Activated CD8-positive, alpha-beta memory T cell treated with anti-CD3 and anti-CD28 coated beads, Interleukin-2, amount 10 ng/mL, durations not matched to agents 7 days and 5 days (primary cell): ENCODE measurements at places on chromosomes 1 and 21.

- no peak for DNase-seq
These were observed 2.2 kb downstream of the S100A2 start for GRCh38 chr1:153563483-153563901.

DNA sequence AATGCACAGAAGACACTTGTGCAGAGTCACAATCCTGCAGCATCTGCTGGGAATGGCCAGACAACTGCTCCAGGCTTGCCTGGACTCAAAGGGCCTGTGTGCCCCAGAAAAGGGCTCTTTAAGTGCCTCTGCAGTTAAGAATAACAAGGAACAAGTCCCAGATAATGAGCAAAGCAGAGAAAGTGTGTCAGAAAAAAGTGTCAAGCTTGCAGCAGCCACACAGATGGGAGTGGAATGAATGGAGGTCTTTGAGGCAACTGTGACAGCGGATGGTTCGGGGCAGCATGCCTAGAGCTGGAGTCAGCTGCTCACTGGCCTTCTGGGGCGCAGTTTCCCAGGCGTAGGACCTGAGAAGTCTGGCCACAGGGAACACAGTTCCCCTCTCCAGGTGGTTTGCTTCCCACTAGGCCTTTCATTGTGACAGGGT is 5.1 kb downstream of the PARP1 start:
- no peak for DNase-seq

GRCh38 chr1:183282101-183282855 is 96.2 kb downstream of the LAMC2 start:
- DNase-seq, result no peak

- no peak for DNase-seq
These were observed 2.9 kb upstream of the DIP2A start for GRCh38 chr21:46455575-46456385.

DNA sequence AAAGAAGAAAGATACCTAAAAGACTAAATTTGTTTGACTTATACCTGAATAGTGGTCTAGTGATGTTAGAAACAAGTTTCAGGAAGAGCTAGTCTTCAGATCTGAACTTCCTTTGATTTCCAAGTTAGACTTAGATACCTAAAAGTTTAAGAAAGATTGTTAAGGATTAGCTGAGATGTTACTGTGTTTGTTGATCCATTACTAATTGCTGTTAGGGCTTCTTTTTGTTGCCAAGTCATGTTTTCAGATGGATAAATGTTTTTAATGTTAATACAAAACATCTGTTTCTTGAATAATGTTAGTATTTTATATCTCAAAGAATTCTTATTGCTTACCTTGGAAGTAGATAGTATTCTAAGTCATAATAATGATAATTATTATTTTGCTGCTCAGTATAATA is 11.6 kb downstream of the GNAI3 start:
- no peak for DNase-seq

DNA sequence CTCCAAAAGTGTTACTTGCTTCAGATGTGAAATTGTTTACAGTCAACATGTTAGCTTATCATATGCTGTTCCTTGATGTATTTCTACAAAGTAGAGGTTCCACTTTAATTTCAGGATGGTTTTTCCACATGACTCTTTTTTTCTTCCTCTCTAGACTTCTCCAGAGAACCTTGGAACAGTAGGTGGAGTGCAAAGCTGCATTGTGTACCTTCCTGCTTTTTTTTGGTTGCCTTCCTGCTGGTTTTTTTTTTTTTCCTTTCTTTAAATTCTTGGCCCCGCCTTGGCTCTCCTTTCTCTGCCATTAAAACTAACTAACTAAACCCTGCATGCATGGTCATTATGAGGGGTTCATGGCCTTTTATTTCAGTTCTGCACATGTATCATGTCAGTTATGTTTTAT is 48.2 kb upstream of the RCC1 start:
- DNase-seq, result no peak

- DNase-seq, result peak; percentile 33
These were observed 109.2 kb downstream of the TOMM20 start for GRCh38 chr1:235019471-235019870.

GRCh38 chr1:212190169-212190568 is 95.0 kb upstream of the PPP2R5A start:
- no peak for DNase-seq

GRCh38 chr1:190377294-190377693 is 100.4 kb downstream of the BRINP3 start:
- no peak for DNase-seq
